Lung microvascular endothelial cell (primary cell): ENCODE measurements at places on chromosomes 12 and 14. TPM values are rescaled to one million over a fixed set of nuclear protein-coding genes. Genes with fewer than 3 reads are reported as not detected.

GRCh38 chr12:63036216-63036973 is 101.4 kb upstream of the PPM1H start:
- no peak for DNase-seq

Gene STAB2
- total RNA-seq, result 5.7 and 10.5 TPM in 2 replicates

Gene TAS2R7
- not detected in 2 replicates for total RNA-seq

DNA sequence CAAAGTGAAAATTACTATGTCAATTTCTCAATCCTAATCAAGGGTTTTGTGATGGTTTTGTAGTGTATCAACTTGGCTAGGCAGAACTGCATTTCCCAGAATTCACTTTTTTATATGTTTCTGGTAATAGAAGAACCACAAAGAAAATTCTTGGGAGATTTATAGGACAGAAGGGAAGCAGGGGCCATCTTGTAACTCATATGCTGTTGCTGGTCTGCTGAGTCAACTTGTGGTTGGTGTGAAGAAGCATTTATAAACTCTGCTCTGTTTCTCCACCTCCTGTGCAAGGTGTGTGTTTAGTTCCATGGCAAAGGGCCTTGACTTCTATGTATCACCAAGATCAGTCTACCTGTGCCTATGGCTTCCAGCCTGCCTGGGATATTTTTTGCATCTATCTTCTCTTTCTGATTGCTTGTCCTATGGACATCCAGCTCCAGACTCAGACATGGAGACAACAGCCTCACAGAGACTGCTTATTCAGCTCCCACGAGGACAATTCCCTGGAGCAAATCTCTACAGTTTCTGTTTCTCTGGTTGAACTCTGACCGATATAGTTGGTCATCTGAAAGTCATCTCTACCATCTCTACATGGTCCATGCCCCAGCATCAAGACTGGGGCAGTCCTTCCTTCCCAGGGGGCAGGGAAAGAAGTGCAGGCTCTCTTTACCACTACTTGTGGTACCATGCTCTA is 364.3 kb upstream of the DDHD1 start:
- no peak for DNase-seq

GRCh38 chr14:90295870-90296516 is 35.7 kb downstream of the NRDE2 start:
- DNase-seq, result no peak

Gene DBX2
- total RNA-seq, result not detected in 2 replicates

DNA sequence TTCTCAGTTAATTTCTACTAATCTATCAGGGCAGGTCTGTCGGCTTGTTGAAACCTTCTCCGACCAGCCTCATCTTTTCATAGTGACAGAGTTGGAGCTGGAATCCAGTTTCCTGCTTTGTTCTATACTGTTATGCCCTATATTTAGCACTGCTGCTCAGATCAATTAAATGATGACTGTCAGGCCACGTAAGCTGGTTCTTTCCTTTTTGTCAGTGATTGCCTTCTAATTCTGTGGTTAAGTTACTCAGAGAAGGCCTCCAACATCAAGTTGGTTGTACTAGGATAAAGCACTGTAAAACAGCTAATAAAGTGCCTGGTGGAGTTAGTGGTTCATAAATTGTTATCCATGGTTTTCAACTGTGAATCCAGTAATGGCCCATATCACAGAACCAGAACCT is 22.6 kb downstream of the DERA start:
- no peak for DNase-seq
